ENCODE measurements at places on chromosomes 11 and 22.

- DNase-seq, result no peak
These were observed 29.2 kb upstream of the SCN3B start for GRCh38 chr11:123683428-123684170.

DNA sequence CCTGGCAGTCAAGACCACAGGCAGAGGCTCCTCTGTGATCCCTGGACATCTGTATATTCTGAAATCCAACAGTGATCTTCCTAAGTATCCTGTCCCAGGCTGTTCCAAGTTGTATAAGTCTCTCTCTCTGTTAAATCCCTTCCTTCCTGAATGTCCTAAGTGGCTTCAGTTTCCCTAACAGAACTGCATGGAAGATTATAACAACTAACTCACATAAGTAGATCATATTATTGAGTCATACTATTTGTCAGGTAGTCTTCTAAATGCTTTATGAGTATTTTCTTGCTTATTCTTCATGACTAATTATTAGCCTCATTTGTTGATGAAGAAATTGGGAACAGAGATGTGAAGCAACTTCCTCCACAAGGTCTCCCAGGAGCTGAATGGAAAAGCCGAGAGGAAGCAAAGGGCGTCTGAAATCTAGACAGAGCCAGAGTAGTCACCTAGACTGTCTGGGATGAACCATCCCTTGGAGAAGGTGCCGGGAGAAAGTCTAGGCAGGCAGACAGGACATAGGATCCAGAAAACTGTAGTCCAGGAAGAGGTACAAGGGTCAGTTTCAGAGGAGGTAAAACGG, 93.2 kb upstream of the FAT3 start:
- peak; percentile 4 for DNase-seq

DNA sequence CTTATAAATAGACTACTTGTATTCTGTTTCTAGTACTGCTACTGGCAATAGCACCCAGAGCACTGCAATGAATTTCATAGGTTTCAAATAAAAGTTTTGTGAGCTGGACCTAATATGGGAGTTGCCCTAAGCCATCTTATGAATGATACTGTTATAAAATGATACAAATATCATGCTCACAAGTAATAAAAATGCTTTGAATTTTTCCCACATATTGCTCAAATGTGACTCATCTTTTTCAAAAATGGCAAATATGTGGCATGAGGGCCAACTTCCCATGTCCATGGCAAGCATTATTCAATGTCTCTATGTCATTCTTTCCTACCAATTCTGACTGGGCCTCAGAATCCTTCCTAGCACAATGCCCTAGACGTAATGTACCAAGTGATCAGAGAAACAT, 137.6 kb downstream of the TRPC6 start:
- DNase-seq, result peak; percentile 27

DNA sequence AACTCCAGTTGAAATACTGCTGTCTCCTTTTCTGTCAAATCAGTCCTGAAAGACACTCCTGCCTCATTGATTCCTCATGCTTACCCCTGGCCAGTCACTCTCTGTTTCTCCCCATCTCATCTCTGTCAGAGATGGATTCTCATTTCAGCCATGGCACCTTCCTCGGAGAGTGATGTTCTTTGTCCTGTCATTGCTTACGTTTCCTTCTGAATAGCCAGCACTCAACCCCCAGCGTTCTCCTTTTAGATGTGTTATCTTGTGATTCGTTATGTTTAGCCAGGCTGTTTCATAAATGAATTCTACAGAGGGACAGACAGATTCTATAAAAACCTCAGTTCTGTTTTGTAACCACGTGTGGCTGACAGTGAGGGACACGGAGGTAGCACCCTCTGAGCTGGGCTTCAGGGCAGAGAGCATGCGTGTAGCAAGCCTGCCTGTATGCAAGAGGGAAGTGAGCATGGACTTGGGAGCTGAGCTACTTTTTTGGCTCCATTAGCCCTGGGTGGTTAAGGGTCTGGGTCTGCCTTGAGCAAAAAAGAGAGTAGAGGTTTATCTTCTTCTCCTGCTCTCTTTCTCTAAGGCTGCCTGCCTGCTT, 354.6 kb downstream of the DDX10 start:
- DNase-seq, result no peak

GRCh38 chr11:105719073-105719822, 109.4 kb downstream of the GRIA4 start:
- DNase-seq, result peak; percentile 72

DNA sequence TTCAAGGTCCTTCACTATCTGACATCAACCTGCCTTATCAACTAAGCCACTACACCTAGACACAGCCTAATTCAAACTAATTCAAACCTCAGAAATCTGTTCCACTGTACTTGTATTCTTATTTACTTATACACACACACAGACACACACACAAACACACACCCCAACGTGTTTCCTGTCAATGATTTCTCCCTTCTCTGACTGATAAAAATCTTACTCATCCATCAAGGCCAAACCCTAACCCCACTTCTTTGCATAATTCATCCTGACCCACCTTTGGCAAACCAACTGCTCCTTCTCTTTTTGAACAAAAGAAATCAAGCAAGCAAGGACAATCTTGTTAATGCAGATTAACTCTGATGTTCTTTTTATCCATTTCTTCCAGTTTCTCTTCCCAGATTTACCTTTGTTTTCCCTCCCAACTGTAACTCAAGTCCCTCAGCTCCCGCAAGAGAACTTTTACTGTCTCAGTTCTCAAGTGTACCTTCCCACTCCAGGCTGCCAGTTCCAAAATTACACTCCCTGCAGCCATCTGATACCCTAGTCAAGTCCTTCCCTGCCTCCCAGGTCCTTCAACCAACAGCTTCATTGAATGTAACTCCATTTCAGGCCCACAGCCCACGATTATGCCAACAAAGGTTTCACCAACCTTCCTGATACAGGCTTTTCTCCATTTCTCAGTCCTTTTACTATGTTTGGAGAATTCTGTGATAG, 78.3 kb downstream of the PAK1 start:
- no peak for DNase-seq

GRCh38 chr11:110032957-110033570, 60.1 kb upstream of the ZC3H12C start:
- DNase-seq, result no peak

DNA sequence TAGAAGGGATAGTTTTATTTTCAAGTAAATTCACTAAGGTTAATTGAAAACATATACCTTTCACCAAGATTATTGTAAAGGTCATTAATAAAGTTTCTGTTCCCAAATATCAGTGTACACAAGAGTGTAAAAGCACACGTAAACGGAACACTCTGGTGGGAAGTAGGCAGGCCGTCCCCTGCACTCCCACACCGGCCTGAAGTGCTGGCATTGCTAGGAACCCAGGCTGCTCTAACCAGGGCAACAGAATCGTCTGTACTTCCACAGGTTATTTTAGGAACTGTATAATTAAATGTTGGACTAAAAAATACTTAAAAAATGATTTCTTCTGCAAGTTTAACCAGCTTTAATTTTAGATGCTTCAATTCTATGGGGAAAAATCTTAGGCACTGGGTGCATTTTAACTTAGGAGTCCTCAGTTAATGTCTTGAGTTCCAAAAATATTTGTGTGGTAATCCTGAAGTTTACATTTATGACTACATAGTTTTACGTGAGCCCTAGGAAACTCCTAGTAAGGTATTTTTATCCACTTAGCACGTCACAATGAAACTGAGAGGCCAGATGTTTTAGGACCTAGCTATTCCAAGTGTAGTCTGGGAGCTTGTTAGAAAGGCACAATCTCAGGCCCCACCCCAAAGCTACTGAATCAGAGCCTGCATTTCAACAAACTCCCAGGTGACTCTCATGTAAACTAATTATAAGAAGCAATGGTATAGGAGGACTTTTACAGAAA, 31.2 kb downstream of the KMT5B start:
- DNase-seq, result peak; percentile 16

- no peak for DNase-seq
These were observed 405 bp downstream of the SFI1 start for GRCh38 chr22:31496735-31497146.

GRCh38 chr11:69203381-69203780, 47.6 kb downstream of the SMIM38 start:
- no peak for DNase-seq

DNA sequence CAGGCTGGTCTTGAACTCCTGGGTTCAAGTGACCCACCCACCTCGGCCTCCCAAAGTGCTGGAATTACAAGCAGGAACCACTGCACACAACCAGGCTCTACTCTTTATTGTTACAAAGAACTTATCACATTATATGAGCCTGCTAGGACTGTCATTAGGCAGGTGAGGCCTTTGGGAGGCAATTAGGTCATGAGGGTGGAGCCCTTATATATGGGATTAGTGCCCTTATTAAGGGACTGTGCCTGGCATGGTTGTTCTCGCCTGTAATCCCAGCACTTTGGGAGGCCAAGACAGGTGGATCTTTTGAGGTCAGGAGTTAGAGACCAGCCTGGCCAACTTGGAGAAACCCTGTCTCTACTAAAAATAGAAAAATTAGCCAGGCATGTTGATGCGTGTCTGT, 10.5 kb upstream of the PSMC3 start:
- DNase-seq, result no peak

DNA sequence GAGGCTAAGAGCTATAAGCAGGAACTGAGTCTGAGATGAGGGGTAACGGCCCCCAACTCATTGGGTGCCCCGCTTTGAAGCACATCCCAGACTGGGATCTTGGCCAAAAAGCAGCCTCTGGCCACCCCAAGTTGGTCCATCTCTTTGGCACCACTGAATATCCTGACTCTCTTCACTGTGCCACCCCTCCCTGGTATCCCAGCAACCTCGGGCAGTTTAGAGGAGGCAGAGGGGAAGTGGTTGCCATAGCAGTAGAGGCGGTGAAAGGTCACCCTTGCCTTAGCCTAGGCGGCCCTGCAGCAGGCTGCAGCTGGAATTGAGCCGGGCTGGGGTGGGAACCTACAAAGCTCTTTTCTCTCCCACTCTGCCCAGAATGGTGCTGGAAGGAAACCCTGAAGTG, 1.1 kb downstream of the PELI3 start:
- DNase-seq, result no peak

- peak; percentile 50 for DNase-seq
These were observed 1.0 kb downstream of the C11orf96 start for GRCh38 chr11:43943372-43943930.

DNA sequence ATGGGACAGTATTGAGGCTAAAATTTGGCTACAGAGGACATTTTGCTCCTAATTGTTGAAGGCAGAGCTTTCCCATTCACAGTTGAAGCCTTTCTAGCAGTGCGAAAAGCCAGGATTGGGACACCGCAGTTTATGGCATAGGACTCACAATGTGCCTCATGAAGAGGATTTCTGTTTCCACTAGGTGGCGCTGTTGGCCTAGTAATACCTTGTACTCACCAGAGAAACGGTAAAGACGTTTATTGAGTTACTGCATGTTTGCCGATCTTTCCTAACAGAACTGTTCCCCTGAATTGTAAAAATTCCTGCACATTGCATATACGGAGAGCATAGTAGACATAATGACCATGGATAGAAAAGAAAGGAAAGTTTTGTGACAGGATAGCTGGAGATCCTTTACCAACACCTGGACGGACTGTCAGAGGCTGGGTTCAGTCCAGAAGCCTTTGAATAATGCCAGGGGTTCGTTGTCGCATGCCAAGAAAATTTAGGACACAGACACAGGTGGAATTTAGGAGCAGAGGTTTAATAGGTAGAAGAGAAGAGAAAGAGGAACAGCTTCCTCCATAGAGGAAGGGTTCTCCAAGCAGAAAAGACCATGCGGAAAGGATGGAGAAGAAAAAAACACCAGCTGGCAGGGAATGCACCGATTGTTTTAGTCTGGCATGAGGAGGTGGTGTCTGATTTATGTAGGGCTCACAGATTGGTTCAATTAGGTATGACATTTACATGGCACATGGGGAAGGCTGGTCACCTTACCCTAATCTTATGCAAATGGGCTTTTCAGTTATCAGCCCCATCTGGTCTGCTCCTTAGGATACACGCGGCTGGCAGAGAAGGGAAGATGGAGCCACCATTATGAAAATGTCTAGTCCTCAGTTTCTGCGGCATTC, 10.8 kb upstream of the OR51D1 start:
- DNase-seq, result peak; percentile 88

DNA sequence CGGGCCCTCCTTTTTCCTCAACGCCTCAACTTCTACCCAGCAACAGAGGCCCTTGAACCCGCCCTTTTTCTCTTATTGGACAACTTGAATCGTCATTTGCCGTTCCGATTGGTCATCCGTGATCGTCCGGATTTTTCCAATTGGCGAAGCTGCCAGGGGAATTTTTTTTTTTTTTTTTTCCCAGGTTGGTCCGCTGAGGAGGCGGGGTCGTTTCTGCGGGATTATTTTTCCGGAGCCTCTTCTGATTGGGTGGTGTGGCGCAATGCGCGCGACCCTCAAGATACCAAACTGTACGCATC, 465 bp upstream of the TTC9C start:
- DNase-seq, result peak; percentile 99

DNA sequence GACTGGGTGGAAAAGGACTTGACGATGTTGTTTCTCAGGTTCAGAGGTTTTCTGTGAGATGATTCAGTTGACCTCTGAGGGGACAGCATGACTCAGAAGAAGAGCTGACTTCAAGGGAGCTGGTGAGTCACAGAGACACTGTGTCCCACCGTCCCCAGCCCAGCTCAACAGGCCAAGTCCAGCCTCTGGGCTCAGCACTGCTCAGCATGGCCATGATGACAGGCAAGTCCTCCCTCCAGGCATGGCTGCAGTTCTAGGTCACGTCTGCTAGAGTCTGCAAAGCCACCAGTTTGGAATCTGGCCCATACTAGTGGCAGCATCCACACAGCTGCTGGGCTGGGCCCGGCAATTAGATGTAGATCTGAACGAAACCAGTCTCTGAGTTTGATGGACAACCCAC, 12.9 kb downstream of the TRIM29 start:
- DNase-seq, result peak; percentile 21

- peak; percentile 49 for DNase-seq
These were observed 129.7 kb downstream of the ST3GAL4 start for GRCh38 chr11:126485021-126485792.

Measured in choroid plexus epithelial cell (primary cell).